ENCODE measurements at places on chromosomes 12 and 14.

DNA sequence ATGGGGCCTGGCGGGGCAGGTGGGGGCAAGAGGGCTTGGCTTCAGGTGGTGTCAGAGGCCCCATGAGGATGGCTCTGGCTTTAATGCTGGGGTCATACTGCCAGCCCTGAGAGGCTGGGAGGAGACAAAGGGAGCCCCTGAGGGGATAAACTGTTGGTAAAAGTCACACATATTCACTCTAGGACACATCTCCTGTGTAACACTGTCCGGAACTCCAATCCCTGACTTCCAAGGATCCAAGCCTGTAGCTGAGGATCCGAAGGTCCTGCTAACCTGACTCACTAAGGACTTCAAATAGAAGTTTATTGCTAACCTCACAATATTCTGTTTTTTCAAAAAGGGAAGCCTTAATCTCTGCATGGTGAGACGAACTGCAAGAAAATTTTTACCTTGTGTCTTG lies 39.2 kb upstream of the GPR68 start:
- DNase-seq: no peak

- DNase-seq: no peak
Observed at GRCh38 chr14:68612049-68612448, 180.8 kb downstream of the ZFP36L1 start.

- DNase-seq: no peak
Observed at GRCh38 chr12:59030415-59030814, 110.1 kb upstream of the LRIG3 start.

DNA sequence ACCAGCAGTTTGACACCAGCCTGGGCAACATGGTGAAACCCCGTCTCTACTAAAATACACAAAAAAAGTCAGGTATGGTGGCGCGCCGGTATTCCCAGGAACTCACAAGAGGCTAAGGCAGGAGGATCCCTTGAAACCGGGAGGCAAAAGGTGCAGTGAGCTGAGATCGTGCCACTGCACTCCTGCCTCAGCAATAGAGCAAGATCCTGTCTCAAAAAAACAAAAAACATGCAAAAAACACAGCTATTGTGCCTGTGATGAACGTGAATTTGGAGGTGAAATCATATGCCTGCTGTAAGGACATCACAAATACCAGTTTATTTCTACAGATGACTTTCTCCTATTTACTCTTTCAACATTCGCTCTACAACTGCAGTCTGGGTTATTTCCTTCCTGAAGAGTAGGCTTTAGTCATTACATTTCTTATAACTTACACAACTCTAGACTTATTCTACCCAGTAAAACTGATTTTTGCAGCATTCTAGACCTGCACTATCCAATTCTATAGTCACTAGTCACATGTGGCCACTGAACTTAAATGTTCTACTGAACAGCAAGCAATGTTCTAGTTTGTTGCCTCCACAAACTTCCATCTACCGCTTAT lies 48.3 kb downstream of the HNRNPC start:
- DNase-seq: no peak

DNA sequence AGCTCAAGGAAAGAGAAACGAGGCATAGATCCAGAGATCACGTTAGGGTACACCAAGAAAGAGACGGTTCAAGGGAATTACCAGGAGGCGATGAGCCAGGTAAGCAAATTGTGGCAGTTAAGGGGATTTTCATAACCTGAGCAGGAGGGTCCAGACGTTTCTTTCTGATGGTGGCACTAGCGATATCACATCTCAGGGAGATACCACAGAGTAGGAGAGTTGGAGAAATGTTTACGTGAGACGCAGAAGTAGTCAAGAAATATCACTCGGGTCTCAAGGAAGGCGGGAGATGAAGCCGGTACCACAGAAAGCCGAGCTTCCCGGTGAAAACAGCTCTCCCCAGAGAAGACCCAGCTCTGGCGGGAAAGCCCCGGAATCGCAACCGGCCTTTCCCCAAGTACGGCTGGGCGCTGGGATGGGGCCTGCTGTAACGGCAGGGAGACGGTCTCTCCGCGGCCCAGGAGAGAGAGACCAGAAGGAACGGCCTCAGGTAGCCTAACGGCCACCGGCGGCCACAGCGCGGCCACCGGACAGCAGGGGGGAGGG lies 485 bp downstream of the SENP1 start:
- DNase-seq: peak; percentile 50
